HCT116 (cell line): ENCODE measurements at places on chromosomes 7 and 10.
A peak's percentile ranks its signal among the peaks of the same experiment; 100 is the strongest.

DNA sequence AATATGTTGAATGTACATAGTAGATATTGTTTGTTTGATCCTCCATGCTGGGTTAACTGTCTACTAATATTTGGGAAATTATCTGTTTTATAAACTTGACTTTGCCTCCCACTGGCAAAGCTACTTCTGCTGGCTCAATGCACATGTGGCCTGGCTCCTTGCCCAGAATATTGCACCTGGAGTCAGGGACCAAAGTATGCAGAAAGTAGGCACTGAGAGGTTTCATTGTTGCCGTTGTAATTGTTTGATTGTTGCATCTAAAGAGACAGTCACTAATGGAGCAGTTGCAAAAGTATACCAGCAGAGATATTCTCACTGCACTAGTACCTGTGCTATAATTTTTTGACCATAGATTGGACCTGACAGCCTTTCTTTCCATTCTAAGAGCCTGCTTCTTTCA lies 137.8 kb upstream of the CNTNAP2 start:
- no peak for DNase-seq

GRCh38 chr7:26307226-26307625 lies 15.6 kb downstream of the SNX10 start:
- no peak for DNase-seq

DNA sequence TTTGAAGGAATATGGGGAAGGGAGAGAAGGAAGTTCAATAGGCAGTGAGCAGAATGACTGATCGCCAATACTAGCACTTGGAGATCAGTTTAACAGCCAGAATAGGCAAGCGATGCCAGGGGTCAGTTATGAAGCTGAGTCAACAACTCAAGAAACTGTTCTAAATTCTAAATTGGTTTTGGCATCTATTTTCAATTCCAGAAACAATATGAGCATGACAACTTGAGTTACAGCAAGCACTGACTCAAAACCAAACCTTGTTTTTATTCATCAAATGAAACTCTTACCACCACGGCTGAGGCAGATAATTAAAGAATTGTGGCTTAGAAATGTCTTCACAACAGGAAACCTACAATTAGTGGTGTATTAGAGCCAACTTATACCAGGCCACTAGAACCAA lies 180.5 kb upstream of the ASAH2 start:
- no peak for DNase-seq

DNA sequence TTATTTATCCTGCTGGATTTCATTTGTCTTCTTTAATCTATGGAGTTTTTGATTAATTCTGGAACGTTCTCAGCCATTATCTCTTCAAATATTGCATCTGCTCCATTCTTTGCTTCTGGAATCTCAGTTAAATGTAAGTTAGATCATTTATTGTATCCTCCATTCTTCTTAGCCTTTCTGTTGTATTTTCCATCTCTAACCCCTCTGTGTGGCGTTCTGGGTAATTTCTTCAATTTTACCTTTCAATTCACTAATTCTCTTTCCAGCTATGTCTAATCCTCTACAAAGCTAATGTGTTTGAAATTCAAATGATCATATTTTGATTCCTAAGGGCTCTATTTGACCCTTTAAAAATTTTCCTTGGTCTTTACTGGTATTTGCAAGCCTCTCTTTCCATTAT lies 92.4 kb downstream of the CDH23 start:
- no peak for DNase-seq

GRCh38 chr7:132423594-132424200 lies 152.6 kb downstream of the PLXNA4 start:
- no peak for DNase-seq

DNA sequence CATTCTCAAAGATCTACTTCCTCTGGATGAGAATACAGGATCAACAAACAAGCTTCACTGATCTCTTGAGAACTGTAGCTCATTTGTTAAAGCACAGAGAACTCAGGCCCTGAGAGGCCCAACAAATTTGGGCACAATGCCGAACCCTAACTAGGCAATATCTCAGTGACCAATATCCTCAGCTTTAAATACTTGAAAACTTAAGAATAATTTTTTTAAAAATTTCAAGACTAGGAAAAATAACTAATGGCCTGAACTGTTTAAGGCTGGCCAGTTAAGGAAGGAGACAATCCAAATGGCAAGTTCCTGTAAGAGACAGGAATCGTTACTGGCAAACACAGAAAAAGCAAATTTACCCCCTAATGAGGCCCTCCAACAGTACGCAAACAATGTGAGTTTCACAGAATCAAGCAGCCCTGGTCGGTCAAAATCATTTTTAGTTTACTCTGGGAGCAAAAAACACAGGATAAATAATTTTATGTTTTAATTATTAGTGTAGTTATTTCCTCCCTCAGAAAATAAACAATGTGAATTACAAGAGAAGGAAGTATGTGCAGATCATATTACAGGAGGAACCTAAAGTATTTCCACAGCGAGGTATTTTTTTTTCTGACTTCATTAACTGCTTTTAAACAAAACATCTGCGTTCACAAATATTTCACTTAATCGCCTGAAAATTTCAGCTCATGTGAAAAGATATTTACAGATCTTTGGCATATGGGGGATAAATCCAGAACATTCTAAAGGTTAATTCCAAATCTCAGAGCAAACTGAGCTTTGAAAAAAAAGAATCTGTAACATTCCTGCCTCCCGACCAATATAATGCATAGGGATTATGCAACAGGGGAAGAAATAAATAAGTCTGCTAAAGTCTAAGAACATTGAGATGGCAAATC lies 39.5 kb downstream of the NT5C2 start:
- no peak for DNase-seq

- DNase-seq = no peak
Observed at GRCh38 chr7:117395743-117396142, 31.6 kb downstream of the ASZ1 start.

DNA sequence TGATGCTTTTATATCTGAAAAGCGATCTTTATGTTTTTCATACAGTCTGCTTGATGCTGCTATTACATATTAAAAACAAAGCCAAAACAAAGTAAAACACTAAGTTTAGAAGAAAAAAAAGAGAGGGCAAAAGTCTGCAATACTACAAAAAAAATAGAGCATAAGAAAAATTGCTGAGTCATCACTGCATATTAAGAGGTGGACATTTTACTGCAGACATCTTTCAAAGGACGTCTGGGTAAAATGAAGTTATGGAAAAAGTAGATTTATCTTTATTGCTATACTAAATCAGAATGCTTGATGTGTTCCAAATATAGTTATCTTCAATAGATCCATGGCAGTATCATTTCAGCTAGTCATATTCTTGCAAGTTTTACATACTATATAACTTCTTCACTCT lies 172.0 kb downstream of the MAGI2 start:
- DNase-seq = no peak

DNA sequence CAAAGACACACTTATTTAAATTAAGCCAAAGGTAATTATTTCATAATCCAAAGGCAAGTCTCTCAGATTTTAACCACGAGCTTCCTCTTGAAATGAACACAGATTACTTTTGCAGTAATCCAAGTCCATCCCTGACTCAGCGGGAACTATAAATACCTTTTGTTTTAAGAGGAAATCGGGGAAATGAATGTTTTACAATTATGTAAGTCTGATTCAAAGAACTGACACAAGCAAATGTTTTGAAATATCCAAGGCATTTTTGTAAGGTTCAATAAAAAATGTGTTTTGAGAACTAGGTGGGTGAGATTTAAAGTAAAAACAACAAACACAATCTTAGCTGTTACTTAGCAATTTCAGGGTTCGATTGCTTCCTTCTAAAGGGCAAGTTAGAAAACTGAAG lies 179.8 kb upstream of the ASAH2 start:
- DNase-seq = no peak

DNA sequence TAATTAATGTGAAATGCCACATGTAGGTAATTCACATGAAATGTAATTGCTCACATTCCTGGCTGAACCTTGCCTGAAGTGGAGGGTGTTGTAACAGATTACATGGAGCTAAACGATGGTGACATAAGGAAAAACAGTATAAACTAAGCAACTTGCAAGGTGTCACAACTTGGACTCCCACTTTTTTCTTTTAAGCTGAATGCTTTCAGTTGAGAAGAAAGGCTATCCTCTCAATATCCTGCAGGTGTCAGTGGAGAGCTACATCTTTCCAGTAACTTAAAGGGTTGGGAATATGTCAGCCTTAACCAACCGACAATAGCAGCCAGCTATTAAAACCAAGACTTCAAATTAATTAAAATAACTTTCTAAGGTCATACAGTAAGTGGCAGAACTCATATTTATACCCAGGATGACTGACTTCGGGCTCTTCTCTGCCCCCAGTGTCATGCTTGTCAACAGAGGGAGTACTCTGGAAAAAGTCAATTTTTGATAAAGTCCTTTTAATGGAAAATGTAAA lies 33.7 kb downstream of the NRBF2 start:
- DNase-seq = peak; percentile 64

DNA sequence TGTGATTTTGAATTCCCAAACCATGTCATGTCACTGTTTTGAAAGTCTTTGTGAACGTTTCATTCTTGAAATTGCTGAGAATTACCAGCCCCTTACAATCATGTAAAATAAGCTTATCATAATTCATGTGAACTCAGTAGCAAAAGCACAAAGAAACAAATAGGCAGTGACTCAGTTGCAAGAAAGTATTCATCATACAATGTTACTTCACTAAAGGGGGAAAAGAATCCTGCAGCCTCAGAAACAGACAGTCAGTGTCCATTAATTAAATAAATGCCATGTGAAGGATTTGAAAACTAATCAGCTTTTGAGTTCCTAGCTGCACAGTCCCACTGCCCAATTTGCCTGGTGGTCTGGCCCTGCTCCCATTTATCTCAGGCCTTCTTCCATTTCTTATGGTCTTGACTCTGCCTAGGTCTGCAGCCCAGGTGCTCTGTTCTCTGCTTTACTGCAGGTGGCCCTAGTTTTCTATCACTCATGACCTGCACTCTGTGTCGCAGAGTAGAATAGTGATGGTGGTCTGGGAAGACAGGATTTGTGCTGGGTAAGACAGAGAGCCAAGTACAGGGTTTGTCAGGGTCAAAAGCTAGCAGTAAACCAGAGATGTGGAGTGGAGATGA lies 99.7 kb downstream of the PLCE1 start:
- no peak for DNase-seq
